ENCODE measurements at places on chromosomes 5 and 9.

- H3K27me3 ChIP-seq = peaks cover 28% of the 10 kb centered on the region
- H3K27ac ChIP-seq = no peak overlapping the region
- DNase-seq = no peak
- no peak overlapping the region for H3K4me3 ChIP-seq
- no peaks in the 10 kb centered on the region for H3K4me1 ChIP-seq
Measured at GRCh38 chr9:84079994-84080393, 99.4 kb downstream of the RMI1 start.

- H3K4me1 ChIP-seq = no peaks in the 10 kb centered on the region
- no peak overlapping the region for H3K4me3 ChIP-seq
- H3K36me3 ChIP-seq = no peaks in the 10 kb centered on the region
- no peak overlapping the region for H3K27ac ChIP-seq
- H3K27me3 ChIP-seq = no peaks in the 10 kb centered on the region
Measured at GRCh38 chr9:79143211-79143610, 428.6 kb upstream of the TLE4 start.

GRCh38 chr5:93422652-93423280 is 158.3 kb downstream of the NR2F1-AS1 start:
- no peak overlapping the region for H3K4me3 ChIP-seq
- peaks cover 5% of the 10 kb centered on the region for H3K27me3 ChIP-seq
- no peaks in the 10 kb centered on the region for H3K4me1 ChIP-seq
- DNase-seq = no peak
- H3K36me3 ChIP-seq = no peaks in the 10 kb centered on the region
- no peak overlapping the region for H3K27ac ChIP-seq

DNA sequence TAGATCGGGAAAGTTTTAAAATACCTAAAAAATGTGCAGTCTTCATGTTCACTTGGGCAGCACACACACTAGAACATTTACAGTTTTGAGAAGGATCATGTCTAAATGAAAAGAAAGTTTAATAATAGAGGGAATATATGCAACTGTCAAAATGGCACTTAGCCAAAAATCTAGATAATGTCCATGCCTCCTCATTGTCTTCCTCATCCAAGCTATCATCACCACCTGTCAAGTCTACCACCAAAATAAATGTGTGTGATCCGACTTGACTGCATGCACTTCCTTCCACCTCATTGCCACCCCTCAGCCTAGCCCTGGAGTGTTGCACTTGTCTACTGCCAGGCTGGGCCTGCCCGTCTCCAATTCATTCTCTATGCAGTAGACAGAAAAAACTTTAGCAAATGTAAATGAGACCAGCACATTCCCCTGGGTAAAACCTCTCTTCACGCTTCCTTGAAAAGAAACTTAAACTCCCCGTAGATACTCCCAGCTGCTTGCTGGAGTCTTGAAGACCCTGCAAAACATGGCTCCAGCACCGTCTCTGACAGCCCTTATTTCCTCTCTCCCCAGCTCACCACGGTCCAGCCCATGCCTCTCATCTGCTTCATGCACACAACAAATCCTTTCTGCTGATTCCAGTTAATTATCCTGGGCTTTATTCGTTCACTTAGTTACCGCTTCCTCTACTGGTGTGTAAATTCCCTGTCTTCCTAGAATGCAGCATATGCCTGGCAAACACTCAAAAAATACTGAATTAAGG is 66.9 kb downstream of the FANCC start:
- no peak overlapping the region for H3K27ac ChIP-seq
- H3K4me3 ChIP-seq = no peak overlapping the region
- peaks cover 13% of the 10 kb centered on the region for H3K4me1 ChIP-seq
- H3K36me3 ChIP-seq = no peaks in the 10 kb centered on the region
- no peak for DNase-seq
- H3K27me3 ChIP-seq = no peaks in the 10 kb centered on the region

DNA sequence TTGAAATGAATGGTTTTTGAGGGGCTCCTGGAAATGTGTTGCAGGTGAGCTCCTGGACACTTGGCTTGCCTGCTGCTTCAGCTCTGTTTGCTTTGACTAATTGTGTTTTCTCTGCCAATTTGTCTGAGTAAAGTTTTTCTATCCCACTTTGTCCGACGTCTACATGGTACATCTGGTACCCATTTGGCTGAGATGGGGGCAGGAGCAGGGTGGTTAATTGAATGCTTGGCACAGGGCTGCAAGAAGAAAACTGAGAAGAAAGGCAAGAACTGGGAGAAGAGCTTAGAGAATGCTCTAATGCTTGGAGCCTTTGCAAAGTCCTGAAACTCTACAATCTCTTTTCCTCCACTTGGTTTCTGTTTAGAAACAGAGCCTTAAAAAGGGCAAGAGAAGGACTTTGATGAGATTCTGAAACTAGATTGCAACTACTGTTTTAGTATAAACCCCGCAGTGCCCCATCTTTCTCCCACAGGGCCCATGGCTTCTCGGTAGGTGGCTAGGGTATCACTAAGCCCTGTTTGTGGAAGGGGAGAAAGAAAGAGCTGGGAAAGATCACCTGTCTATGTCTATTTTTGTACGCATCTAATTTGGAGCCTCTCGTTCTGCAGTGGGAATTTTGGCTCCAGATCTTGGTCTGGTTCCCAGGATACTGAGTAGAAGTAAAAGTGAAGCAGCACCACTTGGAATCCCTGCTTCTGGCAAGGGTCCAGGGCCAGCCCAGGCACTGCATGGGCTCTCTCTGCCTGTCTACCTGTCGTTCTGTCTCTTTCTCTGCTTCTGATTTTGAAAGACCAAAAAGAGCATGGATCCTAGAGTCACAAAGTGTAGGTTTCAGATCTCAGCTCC is 214.4 kb downstream of the SEMA6A start:
- H3K36me3 ChIP-seq = peaks cover 6% of the 10 kb centered on the region
- no peaks in the 10 kb centered on the region for H3K27me3 ChIP-seq
- H3K27ac ChIP-seq = peak overlapping the region; percentile 48
- H3K4me1 ChIP-seq = peaks cover 18% of the 10 kb centered on the region

DNA sequence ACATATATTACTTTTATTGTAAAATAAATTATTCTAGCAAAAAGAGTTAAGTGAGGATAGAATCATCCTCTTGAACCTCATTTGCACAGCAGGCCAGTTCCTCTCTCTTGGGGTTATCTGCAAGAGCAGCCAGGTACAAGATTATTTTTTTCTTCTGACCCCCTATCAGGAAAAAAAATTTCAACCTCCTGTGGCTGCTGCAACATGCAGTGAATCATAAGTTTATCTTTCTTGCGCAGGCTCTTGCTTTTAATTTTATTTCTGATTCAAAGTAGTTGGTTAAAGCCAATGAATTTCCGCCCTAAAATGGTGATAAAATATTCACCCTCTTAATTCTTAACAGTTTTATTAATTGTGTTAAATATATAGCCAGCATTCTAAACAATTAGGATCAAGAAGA is 69.7 kb upstream of the PPP3R2 start:
- no peak for DNase-seq
- no peaks in the 10 kb centered on the region for H3K4me1 ChIP-seq
- no peaks in the 10 kb centered on the region for H3K27me3 ChIP-seq
- H3K36me3 ChIP-seq = no peaks in the 10 kb centered on the region
- H3K27ac ChIP-seq = no peak overlapping the region

GRCh38 chr5:157233515-157233914 is 32.4 kb upstream of the CYFIP2 start:
- DNase-seq = no peak
- H3K36me3 ChIP-seq = no peaks in the 10 kb centered on the region
- H3K27me3 ChIP-seq = no peaks in the 10 kb centered on the region
- no peaks in the 10 kb centered on the region for H3K4me1 ChIP-seq

- peak overlapping the region; percentile 42 for H3K4me3 ChIP-seq
- H3K36me3 ChIP-seq = no peaks in the 10 kb centered on the region
- peaks cover 6% of the 10 kb centered on the region for H3K4me1 ChIP-seq
Measured at GRCh38 chr9:137462986-137463930, 4.1 kb upstream of the NSMF start.

DNA sequence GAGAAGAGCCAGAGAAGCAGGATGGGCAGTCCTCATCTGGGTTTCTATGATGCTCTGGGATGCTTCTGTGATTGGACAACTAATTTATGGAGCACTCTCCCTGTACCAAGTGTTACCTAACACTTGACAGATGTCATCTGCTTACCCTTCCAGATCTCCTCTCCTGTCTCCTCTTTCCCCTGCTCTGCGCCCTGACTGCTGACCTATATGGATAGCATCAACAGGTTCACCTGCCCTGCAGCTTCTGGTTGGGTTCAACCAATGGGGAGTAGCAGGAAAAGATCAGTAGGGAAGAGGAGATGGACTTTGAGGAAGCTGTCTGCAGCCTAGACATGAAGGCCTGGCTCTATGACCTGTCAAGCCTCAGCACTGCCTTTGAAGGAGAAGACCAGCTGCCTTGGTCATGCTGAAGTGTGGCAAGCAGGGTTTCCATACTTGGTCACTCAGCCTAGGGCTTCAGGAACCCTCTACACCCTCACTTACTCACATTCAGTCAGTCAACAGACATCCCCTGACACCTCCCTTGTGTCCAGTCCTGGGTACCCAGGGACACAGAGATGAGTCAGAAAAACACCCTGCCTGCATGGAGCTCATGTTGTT is 11.3 kb upstream of the P4HA2 start:
- H3K27ac ChIP-seq = no peak overlapping the region
- H3K4me1 ChIP-seq = peaks cover 4% of the 10 kb centered on the region
- DNase-seq = no peak
- H3K4me3 ChIP-seq = no peak overlapping the region

- H3K27me3 ChIP-seq = no peaks in the 10 kb centered on the region
- no peak overlapping the region for H3K27ac ChIP-seq
- no peaks in the 10 kb centered on the region for H3K4me1 ChIP-seq
- DNase-seq = no peak
Measured at GRCh38 chr5:136337788-136338187, 27.6 kb downstream of the TRPC7 start.

DNA sequence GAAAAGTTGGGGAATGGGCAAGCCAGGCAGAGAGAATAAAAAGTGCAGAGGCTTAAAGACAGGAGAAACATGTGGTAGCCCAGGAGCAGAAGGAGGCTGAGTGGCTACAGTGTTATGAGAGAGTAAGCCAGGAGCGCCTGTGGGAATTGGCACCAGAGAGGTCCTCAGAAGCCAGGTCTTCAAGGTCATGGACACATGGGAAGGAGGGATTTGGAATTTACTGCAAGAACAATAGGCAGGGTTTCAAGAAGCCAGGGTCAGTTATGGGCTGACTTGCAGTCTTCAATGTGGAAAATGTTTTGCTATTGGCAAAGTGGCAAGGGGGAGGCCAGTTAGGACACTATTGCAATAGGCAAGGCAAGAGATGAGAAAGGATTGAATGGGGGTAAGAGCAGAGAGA is 29.3 kb downstream of the ERAP1 start:
- no peaks in the 10 kb centered on the region for H3K27me3 ChIP-seq
- DNase-seq = no peak
- no peak overlapping the region for H3K4me3 ChIP-seq
- no peak overlapping the region for H3K27ac ChIP-seq
- no peaks in the 10 kb centered on the region for H3K4me1 ChIP-seq

DNA sequence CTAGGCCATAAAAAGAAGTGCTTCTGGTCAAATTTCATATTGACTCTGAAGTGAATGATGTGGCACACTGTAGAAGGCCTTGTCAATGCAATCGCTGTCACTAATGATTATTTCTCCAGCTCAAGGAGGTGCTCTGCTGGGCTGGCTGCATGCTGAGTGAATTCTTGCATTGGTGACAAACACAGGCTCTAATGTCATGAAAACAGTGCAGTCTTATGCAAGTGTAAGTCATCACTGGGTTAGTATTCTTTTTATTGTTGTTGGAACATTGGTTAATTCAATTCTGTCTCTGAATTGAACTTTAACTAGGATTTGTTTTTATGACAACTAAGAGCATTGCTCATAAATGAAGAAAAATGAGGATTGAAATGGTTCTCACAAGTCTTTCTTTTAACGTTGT is 57.3 kb upstream of the CD180 start:
- no peak overlapping the region for H3K27ac ChIP-seq
- DNase-seq = no peak
- H3K4me3 ChIP-seq = no peak overlapping the region
- no peaks in the 10 kb centered on the region for H3K4me1 ChIP-seq
- no peaks in the 10 kb centered on the region for H3K27me3 ChIP-seq

GRCh38 chr5:89450149-89450538 is 567.2 kb upstream of the MEF2C start:
- H3K4me3 ChIP-seq = peak overlapping the region; percentile 21
- peak overlapping the region; percentile 92 for H3K27ac ChIP-seq
- peaks cover 20% of the 10 kb centered on the region for H3K36me3 ChIP-seq
- H3K27me3 ChIP-seq = no peaks in the 10 kb centered on the region

- peak; percentile 18 for DNase-seq
- H3K4me1 ChIP-seq = peaks cover 48% of the 10 kb centered on the region
- H3K27me3 ChIP-seq = no peaks in the 10 kb centered on the region
- H3K4me3 ChIP-seq = peak overlapping the region; percentile 60
Measured at GRCh38 chr5:115274584-115274983, 11.9 kb upstream of the PGGT1B start.

GRCh38 chr9:76649894-76650293 is 114.3 kb upstream of the PCA3 start:
- no peak for DNase-seq
- H3K27me3 ChIP-seq = no peaks in the 10 kb centered on the region
- no peak overlapping the region for H3K4me3 ChIP-seq

DNA sequence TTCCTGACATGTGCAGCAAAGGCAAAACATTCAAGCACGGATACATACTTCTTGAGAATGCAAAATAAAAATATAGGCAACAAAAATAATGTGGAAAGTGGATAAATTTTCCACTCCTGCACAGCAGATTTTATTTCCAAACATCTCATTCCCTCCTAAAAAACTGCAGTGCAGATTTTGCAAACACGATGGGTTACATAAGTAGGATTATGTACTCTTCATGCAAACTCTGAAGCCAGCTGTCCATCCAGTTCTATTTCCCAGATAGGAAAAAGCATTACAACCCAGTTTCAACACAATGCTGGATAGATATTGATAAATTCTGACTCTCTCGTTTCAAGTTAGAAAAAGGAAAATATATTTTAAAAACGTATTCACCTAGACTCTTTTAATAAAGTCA is 52.7 kb upstream of the CCNG1 start:
- no peaks in the 10 kb centered on the region for H3K36me3 ChIP-seq
- H3K4me1 ChIP-seq = no peaks in the 10 kb centered on the region
- no peak overlapping the region for H3K4me3 ChIP-seq
- DNase-seq = no peak

GRCh38 chr9:128420060-128420650 is 502 bp upstream of the CERCAM start:
- H3K4me1 ChIP-seq = no peaks in the 10 kb centered on the region
- peaks cover 19% of the 10 kb centered on the region for H3K27me3 ChIP-seq
- peak; percentile 77 for DNase-seq

- H3K27ac ChIP-seq = no peak overlapping the region
- no peak overlapping the region for H3K4me3 ChIP-seq
- H3K27me3 ChIP-seq = no peaks in the 10 kb centered on the region
- peaks cover 31% of the 10 kb centered on the region for H3K36me3 ChIP-seq
Measured at GRCh38 chr9:97373331-97373730, 38.6 kb upstream of the TDRD7 start.

All from naive B cell (primary cell).